ENCODE measurements at places on chromosomes 11 and 22. TPM values are rescaled to one million over a fixed set of nuclear protein-coding genes. Genes with fewer than 3 reads are reported as not detected.

The SCGB2A2 gene
- not detected for polyA plus RNA-seq

The EIF3D gene
- 215 TPM for polyA plus RNA-seq

DNA sequence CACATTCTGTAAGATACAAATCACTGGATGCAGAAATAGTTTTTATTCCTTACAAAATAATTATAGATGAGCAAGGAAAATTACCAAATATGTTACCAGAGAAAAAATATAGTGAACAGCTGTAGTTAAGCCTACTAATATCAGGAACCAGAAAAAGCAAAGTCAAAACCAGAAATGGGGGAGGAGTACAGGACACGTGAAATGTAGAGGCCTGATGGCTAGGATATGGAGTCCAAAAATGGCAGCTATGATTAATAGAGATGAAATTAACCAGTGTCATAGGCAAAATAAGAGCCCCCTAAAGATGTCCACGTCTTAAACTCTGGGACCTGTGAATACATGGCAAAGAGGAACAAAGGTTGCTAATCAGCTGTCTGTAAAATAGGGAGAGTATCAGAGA is 34.1 kb downstream of the MRE11 start:
- no peak for DNase-seq
- no peaks in the 10 kb centered on the region for H3K27me3 ChIP-seq
- H3K27ac ChIP-seq, result no peak overlapping the region
- no peaks in the 10 kb centered on the region for H3K4me1 ChIP-seq
- no peak overlapping the region for H3K4me3 ChIP-seq

DNA sequence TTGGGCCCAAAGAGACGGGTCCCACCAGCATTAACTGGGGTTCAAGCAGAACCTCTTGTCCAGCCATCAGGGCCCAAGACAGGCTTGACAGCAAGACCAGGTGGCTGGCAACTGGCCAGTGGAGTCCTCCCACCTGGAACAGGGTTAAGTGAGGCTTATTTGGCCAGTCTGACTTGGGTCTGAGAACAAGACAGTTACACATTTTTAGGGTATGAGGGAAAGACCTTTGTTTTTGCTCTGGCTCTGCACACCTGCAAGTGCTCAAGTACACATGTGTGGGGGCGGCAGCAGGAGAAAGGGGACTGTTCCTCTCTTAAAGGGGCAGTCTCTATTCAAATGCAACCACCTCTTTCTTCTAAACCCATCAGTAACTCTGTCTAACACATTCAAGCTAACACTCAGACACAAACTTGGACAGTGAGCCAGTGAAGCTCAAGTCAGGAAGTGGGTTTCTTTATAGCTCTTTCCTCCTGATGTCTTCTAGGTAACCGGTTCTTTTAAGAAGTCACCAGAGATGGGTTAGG is 116.2 kb downstream of the ETS1 start:
- H3K4me3 ChIP-seq, result no peak overlapping the region
- H3K27ac ChIP-seq, result no peak overlapping the region
- peaks cover 5% of the 10 kb centered on the region for H3K36me3 ChIP-seq

- peaks cover 60% of the 10 kb centered on the region for H3K36me3 ChIP-seq
- no peak for DNase-seq
- peak overlapping the region; percentile 82 for H3K27ac ChIP-seq
- no peaks in the 10 kb centered on the region for H3K27me3 ChIP-seq
- no peak overlapping the region for H3K4me3 ChIP-seq
- peaks cover 20% of the 10 kb centered on the region for H3K4me1 ChIP-seq
Measured at GRCh38 chr11:68398995-68399851, 61.3 kb upstream of the PPP6R3 start.

- H3K4me1 ChIP-seq, result peaks cover 15% of the 10 kb centered on the region
- H3K27ac ChIP-seq, result no peak overlapping the region
- peaks cover 17% of the 10 kb centered on the region for H3K27me3 ChIP-seq
Measured at GRCh38 chr11:10309163-10310093, 4.6 kb downstream of the ADM start.

- H3K27me3 ChIP-seq, result peaks cover 10% of the 10 kb centered on the region
- peaks cover 16% of the 10 kb centered on the region for H3K4me1 ChIP-seq
- H3K4me3 ChIP-seq, result no peak overlapping the region
Measured at GRCh38 chr11:69645801-69646492, 5.0 kb downstream of the CCND1 start.

- H3K4me3 ChIP-seq, result no peak overlapping the region
- H3K27me3 ChIP-seq, result peaks cover 5% of the 10 kb centered on the region
- H3K4me1 ChIP-seq, result no peaks in the 10 kb centered on the region
- H3K36me3 ChIP-seq, result no peaks in the 10 kb centered on the region
Measured at GRCh38 chr22:49514641-49515040, 313.0 kb downstream of the BRD1 start.

DNA sequence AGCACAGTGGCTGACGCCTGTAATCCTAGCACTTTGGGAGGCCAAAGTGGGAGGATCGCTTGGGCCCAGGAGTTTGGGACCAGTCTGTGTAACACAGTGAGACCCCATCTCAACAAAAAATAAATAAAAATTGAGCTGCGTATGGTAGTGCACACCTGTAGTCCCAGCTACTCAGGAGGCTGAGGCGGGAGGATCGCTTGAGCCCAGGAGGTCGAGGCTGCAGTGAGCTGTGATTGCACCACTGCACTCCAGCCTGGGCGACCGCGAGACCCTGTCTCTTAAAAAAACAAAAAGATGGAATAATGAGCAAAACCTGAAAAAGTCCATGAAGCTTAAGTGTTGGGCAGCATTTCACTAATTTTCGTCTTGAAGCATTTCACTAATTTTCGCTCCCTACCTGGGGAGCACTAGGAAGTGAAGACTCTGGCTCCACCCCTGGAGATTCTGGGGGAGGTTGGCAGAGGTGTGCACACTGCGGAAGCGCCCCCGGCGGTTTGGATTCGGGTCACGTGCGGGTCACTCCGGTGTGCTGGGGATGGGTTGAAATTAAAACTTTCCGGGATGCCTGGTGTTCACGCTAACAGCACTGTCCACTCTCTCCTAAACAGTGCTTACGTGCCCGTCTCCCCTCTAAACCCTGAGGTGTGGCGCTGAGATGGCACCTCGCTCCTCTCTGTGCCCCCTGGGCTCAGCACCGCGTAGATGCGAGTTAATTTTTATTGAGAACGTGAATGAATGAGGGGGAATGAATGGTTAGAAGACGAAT is 906 bp upstream of the NAA40 start:
- peak overlapping the region; percentile 46 for H3K27ac ChIP-seq
- H3K36me3 ChIP-seq, result no peaks in the 10 kb centered on the region
- DNase-seq, result no peak
- no peaks in the 10 kb centered on the region for H3K27me3 ChIP-seq

DNA sequence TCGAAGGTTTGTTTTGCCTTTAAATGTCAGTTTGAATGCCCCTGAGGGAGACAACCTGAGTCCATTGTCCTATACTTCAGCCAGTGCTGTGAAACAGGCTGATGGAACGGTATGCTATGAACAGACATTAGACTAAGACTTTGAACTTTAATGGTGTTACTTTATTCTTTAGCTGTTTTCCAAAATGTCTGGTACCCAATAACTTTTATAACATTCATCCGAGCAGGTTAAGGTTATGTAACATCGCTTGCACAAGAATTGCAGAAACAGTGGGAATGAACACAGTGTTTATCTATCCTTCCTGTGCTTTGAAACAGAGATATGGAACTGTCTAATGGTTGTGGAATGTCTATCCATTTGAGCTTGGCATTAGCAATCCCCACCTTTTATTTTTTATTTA is 12.5 kb upstream of the PTS start:
- H3K36me3 ChIP-seq, result no peaks in the 10 kb centered on the region
- DNase-seq, result no peak
- no peaks in the 10 kb centered on the region for H3K4me1 ChIP-seq

- no peaks in the 10 kb centered on the region for H3K27me3 ChIP-seq
- H3K4me3 ChIP-seq, result no peak overlapping the region
- DNase-seq, result no peak
- H3K27ac ChIP-seq, result no peak overlapping the region
- H3K4me1 ChIP-seq, result no peaks in the 10 kb centered on the region
Measured at GRCh38 chr11:15551901-15552851, 437.5 kb downstream of the INSC start.

DNA sequence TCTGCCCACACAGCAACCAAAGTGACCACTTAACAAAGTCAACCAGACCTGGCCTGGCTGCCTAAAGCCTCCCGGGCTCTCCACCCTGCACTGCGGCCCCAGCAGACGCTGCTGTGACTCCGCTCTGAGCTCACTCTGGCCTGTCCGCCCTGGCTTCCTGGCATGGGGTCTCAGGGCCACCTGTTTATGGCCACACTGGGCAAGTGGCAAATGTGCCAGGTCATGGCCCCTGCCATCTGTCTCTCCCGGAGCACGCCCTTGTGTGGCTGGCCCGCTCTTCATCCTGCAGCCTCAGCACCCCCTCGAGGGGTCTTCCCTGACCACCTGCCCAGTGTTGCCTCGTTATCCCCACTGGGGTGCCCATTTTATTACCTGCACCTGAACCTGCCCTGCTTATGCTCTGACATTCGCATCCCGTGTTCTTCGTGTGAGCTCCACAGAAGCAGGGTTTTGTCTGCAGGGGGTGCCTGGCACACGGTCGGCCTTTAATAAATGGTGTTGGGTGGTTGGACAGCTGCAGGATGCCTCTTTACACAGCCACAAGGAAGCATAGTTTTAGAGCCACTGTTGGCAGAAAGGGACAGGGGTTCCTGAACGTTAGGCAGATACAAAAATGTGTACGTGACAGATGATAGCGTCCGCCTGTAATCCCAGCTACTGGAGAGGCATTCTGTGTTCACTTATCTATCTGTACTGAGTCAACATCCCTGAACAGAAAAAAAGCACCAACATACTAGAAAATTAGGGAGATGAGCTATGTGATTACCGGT is 785.6 kb downstream of the TBC1D22A start:
- DNase-seq, result no peak
- H3K4me3 ChIP-seq, result no peak overlapping the region
- no peaks in the 10 kb centered on the region for H3K27me3 ChIP-seq
- H3K4me1 ChIP-seq, result no peaks in the 10 kb centered on the region

DNA sequence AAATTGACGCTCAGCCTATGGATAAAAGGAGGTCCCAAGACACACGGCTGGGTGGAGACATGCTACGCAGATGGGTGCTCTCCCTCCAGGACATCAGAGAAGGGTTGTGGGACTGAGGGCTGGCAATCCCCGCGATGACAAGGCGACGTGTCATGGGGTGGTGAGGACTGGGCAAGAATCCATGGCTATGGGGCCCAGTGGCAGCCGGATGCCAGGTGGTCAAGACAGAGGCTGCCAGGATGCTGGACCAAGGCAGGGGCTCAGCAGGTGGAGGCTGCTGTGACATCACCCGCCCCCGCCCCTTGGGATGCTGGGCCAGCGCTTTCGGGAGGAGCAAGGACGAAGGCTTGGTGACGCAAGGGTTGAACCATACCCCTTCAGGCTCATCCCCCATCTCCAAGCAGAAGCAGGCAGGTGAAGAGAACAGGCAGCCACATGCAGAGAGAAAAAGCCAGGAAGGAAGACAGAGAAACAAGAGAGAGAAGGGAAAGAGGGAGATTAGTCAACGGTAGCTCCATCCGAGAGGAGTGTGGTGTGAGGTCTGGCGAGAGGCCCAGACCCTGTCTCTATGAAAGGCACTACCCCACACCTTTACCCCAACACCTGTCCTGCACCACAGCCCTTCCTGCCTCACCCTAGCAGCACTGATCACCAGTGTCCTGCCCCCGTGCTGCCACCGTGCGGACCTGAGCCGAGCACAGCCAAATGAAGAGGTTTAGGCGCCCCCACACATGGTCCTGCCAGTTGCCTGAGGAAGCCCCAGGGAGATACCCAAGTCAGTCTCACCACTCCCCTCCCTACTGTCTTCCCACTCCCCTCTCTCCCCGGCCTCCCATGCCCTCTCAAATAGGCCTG is 24.1 kb upstream of the RASL10A start:
- H3K36me3 ChIP-seq, result peaks cover 93% of the 10 kb centered on the region
- H3K27me3 ChIP-seq, result no peaks in the 10 kb centered on the region
- no peak for DNase-seq
- no peak overlapping the region for H3K27ac ChIP-seq

Measured in large intestine (tissue), 12 donors.